Upper lobe of right lung (tissue), 1 donor: ENCODE measurements at places on chromosomes 6 and 20.

DNA sequence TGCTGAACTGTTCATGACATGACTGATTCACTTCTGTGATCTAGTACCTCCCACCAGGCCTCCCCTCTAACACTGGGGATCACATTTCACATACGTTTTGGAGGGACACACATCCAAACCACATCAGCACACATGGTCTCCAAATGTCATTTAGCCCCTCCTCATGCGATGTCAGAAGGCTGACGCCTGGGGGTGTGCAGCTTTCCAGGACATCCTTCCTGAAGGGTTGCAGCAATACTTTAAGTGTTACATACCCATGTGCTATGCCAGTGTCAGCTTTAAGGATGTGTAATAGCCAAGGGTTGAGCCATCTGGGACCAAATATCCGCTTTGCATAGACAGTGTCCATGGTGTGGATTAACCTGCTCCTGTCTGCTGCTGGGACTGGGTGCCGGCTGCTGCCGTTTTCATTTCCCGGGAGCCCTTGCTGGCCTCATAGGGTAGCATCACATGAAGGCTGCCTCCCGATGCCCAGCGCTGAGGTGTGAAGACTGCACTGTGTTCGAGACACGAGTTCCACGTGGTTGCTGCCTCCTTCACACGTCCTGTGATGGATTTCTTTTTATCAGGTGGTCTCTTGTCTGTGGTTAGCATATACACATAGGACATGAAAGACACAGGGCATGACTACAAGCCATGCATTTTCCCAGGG lies 219.0 kb downstream of the THBS2 start:
- no peaks in the 10 kb centered on the region for H3K27me3 ChIP-seq
- no peaks in the 10 kb centered on the region for H3K4me1 ChIP-seq
- DNase-seq: peak; percentile 36
- H3K4me3 ChIP-seq: no peak overlapping the region

GRCh38 chr20:20772497-20773085 lies 60.1 kb upstream of the RALGAPA2 start:
- H3K27ac ChIP-seq: no peak overlapping the region
- no peaks in the 10 kb centered on the region for H3K36me3 ChIP-seq
- H3K4me1 ChIP-seq: no peaks in the 10 kb centered on the region
- DNase-seq: no peak

DNA sequence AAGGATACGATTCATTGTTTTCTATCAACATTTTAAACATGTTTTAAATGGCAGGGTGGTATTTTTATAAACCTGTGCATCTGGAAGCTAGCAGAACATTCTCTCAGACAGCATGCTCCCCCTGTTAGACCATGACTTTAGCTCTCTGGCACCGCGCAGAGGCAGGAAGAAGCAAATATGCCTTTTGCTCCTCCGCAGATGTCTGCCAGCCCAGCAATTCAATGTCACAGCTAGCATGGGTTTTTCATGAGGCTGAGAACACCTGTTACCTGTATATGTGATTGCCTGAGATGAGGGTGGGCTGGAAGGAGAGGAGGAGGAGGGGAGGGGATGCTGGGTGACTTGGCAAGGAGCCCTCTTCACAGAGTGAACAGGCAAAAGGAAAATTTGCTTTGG lies 6.7 kb downstream of the MTCH1 start:
- no peak overlapping the region for H3K27ac ChIP-seq
- DNase-seq: peak; percentile 65
- H3K36me3 ChIP-seq: peaks cover 44% of the 10 kb centered on the region
- H3K27me3 ChIP-seq: no peaks in the 10 kb centered on the region
- no peak overlapping the region for H3K4me3 ChIP-seq

GRCh38 chr20:7897781-7898364 lies 42.4 kb downstream of the HAO1 start:
- no peak for DNase-seq
- no peaks in the 10 kb centered on the region for H3K36me3 ChIP-seq
- no peaks in the 10 kb centered on the region for H3K4me1 ChIP-seq
- no peaks in the 10 kb centered on the region for H3K27me3 ChIP-seq

GRCh38 chr20:46364670-46365486 lies 41.5 kb downstream of the ELMO2 start:
- DNase-seq: no peak
- H3K27me3 ChIP-seq: no peaks in the 10 kb centered on the region
- H3K27ac ChIP-seq: peak overlapping the region; percentile 99
- H3K4me1 ChIP-seq: peaks cover 27% of the 10 kb centered on the region
- peaks cover 54% of the 10 kb centered on the region for H3K36me3 ChIP-seq

- peaks cover 5% of the 10 kb centered on the region for H3K4me1 ChIP-seq
- no peak for DNase-seq
- H3K27ac ChIP-seq: no peak overlapping the region
- peaks cover 51% of the 10 kb centered on the region for H3K36me3 ChIP-seq
Observed at GRCh38 chr6:105324386-105324950, 78.4 kb downstream of the PREP start.

GRCh38 chr6:133040803-133041419 lies 200.2 kb upstream of the EYA4 start:
- no peak overlapping the region for H3K27ac ChIP-seq
- no peaks in the 10 kb centered on the region for H3K36me3 ChIP-seq
- no peak for DNase-seq
- no peaks in the 10 kb centered on the region for H3K27me3 ChIP-seq

DNA sequence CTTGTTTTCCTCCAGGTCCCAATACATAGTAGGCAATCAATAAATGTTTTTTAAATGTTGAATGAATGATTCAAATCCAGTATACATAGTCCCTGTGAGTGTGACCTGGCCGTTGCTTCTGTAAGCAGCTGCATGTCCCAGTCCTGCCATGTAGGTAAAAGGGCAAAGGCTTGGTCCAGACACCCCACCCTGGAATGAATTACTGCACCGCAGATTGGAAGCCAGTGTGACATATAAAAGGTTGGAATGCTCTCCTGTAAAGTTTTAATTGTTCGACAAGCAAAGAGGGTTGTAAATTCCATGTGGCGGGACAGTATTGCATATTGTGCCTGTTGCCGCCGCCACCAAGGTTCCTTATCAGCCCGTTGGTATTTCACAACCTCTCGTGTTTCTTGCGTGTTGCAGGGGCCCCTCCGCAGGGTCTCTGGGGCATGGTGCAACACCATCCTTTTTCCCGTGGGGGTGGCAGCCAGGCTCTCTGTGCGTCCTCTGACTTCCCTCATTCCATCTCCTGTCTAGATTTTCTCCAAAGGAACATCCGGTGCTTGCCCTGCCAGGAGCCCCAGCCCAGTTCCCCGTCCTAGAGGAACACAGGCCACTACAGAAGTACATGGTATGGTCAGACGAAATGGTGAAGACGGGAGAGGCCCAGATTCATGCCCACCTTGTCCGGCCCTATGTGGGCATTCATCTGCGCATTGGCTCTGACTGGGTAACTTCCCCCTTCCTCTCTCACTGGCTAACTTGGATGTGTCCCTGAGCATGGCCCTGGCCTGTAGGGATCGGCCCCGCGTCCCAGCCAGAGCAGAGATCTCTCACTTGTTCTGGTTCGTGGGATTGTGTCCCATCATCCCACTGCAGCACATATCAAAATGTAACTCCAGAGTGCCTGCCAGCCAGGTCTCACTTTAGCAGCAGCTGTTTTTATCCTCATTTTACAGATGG lies 20.3 kb downstream of the POFUT1 start:
- H3K4me3 ChIP-seq: no peak overlapping the region
- H3K4me1 ChIP-seq: peaks cover 23% of the 10 kb centered on the region
- H3K27me3 ChIP-seq: no peaks in the 10 kb centered on the region
- peak overlapping the region; percentile 68 for H3K27ac ChIP-seq

DNA sequence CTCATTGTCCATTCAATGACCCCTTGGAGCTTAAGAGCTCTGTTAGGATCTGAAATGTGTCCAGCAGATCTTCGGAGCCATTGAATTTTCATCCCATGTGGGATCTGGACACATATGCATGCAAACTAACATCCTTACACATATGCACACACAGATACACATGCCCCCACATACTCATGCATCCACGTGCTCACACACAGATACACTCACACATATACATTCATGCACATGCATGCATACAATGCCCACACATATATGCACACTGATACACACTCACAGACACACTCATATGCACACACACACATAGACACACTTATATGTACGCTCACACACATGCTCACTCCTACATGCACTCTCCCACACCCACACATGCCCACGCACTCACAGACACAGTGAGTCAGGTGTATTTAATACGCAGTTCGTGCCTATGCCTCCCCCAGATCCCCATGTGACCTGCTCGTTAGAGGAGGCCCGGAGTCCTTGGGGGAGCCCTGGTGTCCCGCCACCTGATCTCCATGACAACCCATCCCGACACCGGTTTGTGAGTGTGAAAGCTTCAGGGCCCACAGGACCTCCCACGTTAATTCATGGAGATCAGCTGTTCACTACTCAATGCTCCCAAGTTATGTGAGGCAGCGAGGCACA lies 121.9 kb upstream of the SULF2 start:
- no peak overlapping the region for H3K4me3 ChIP-seq
- H3K36me3 ChIP-seq: no peaks in the 10 kb centered on the region
- no peak overlapping the region for H3K27ac ChIP-seq

DNA sequence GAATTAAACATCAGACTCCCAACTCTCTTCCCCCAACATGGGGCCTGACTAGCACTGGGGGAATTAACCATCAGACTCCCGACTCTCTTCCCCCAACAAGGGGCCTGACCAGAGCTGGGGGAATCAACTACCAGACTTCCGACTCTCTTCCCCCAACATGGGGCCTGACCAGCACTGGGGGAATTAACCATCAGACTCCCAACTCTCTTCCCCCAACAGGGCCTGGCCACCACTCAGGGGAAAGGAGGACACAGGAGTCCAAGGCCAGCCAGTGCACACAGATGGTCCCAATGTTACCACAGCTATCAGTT lies 13.1 kb downstream of the CST7 start:
- no peak overlapping the region for H3K4me3 ChIP-seq
- H3K27me3 ChIP-seq: no peaks in the 10 kb centered on the region
- H3K36me3 ChIP-seq: peaks cover 89% of the 10 kb centered on the region
- H3K27ac ChIP-seq: no peak overlapping the region
- H3K4me1 ChIP-seq: no peaks in the 10 kb centered on the region

DNA sequence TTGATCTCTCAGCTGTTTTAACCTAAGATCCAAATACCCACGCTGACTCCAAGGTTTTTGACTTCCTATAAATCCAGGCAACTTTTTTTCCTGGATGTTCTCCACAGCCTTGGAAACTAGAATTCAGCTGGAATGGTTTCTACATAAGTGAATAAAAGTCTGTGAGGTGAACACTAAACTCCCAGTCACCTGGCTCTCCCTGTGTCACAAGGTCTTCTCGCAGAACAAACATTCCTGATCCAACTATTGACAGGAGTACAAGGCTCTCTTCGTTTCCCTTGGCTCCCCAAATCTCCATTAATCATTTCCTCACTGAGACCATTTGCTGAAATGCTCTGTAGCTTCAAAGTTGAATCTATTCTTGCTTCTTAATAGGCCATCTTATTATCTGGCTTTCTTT lies 265.7 kb downstream of the ADGRG6 start:
- no peak for DNase-seq
- H3K4me3 ChIP-seq: no peak overlapping the region

- H3K4me3 ChIP-seq: no peak overlapping the region
- DNase-seq: no peak
- no peaks in the 10 kb centered on the region for H3K36me3 ChIP-seq
- H3K27ac ChIP-seq: no peak overlapping the region
- H3K27me3 ChIP-seq: no peaks in the 10 kb centered on the region
Observed at GRCh38 chr6:49806145-49806544, 19.1 kb upstream of the PGK2 start.

GRCh38 chr20:8305449-8305978 lies 173.4 kb downstream of the PLCB1 start:
- DNase-seq: peak; percentile 64
- H3K27me3 ChIP-seq: no peaks in the 10 kb centered on the region
- H3K4me3 ChIP-seq: no peak overlapping the region
- no peaks in the 10 kb centered on the region for H3K4me1 ChIP-seq
- no peak overlapping the region for H3K27ac ChIP-seq
- no peaks in the 10 kb centered on the region for H3K36me3 ChIP-seq

DNA sequence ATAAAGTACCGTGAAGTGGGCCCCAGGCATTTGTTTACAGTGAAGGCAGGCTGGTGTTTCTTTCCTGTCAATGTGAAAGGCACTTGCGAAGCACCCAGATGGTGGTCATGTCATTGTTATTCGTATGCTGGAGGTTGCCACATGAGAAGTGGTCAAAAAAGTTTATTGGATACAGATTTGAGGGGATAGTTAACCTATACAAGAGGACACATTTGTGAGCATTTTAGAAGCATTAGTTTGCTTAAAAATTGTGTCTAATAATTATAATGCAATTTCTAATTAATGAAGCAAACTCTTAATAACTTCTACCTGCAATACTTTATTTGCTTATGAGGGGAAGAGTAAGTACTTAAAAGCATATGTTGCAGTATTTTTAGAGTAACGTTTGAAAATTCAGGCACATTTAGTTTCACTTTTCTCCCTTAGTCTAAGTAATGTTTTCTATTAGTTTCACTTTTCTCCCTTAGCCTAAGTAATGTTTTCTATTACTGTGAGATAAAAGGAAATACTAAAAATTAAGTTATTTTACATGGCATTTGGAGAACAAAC lies 120.7 kb upstream of the CLDN20 start:
- H3K4me1 ChIP-seq: peaks cover 4% of the 10 kb centered on the region
- H3K36me3 ChIP-seq: no peaks in the 10 kb centered on the region
- H3K4me3 ChIP-seq: peak overlapping the region; percentile 11

DNA sequence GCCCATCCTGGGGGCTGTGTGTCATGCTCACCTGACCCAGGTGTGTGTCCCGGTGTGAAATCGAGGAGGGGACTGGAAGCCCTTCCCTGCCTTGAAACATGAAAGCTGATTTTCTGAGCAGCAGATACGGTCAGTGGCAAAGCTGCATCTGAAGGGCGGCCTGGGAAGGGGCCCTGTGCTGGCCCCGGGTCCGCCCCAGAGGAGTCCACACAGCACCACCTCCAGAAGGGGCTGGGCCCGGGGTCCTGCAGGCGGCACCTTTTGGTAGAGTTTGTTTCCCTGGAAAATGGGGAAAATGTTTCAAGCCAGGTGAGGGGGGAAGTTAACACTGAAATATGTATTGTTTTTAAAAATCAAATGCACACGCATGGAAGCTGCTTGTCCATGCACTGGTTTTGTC lies 20.8 kb downstream of the UCKL1 start:
- no peak for DNase-seq
- peaks cover 67% of the 10 kb centered on the region for H3K36me3 ChIP-seq
- no peaks in the 10 kb centered on the region for H3K27me3 ChIP-seq
- no peak overlapping the region for H3K27ac ChIP-seq
- H3K4me1 ChIP-seq: no peaks in the 10 kb centered on the region

- peak overlapping the region; percentile 53 for H3K4me3 ChIP-seq
- no peak for DNase-seq
- no peak overlapping the region for H3K27ac ChIP-seq
- no peaks in the 10 kb centered on the region for H3K36me3 ChIP-seq
Observed at GRCh38 chr6:12293235-12293930, 3.2 kb downstream of the EDN1 start.

DNA sequence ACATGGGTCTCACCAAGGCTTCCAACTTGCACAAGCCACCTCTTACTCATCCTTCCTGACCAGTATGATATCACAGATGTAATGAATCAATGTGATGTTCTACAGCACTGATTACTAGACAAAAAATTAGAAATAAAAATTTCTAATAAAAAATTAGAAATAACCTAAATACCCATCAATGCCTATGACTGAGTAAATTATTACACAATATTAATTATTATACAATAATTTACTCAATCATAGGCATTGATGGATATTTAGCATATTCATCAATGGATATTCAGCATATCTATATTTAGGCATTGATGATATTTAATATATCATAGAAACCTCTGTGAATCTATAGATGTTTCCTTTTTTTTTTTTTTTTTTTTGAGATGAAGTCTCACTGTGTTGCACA lies 43.2 kb upstream of the MBOAT1 start:
- no peak overlapping the region for H3K4me3 ChIP-seq
- DNase-seq: no peak
- H3K27me3 ChIP-seq: no peaks in the 10 kb centered on the region
- no peaks in the 10 kb centered on the region for H3K36me3 ChIP-seq
